ENCODE measurements at places on chromosomes 12 and 14. TPM values are rescaled to one million over a fixed set of nuclear protein-coding genes. Genes with fewer than 3 reads are reported as not detected.

GRCh38 chr12:6285063-6285477 is 25.4 kb upstream of the PLEKHG6 start:
- DNase-seq = no peak
- no peaks in the 10 kb centered on the region for H3K27me3 ChIP-seq
- H3K27ac ChIP-seq = peak overlapping the region; percentile 63
- H3K4me1 ChIP-seq = peaks cover 9% of the 10 kb centered on the region

- no peak overlapping the region for H3K27ac ChIP-seq
- no peak for DNase-seq
Measured at GRCh38 chr12:6158749-6159148, 34.3 kb upstream of the VWF start.

DNA sequence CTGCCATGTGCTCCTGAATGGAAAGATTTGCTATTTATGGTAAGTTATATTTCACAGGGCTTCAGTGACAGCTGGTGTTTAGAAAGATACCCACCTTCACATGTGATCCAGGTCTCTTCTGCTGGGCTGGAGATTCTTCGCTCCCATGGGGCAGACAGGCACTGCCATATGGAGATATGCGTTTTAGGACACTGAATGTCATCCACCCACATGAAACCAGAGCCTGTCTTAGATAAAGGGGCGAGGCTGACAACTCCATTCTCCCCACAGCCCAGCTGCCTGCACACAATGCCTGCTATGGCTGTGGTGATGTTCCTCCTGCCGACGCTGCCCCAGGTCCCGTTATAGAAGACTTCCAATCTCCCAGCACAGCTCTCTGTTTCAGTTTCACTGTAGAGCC is 69.4 kb downstream of the ACSM4 start:
- H3K36me3 ChIP-seq = no peaks in the 10 kb centered on the region
- H3K4me3 ChIP-seq = no peak overlapping the region
- H3K27me3 ChIP-seq = no peaks in the 10 kb centered on the region
- no peak for DNase-seq
- no peaks in the 10 kb centered on the region for H3K4me1 ChIP-seq
- H3K27ac ChIP-seq = no peak overlapping the region

- H3K4me3 ChIP-seq = no peak overlapping the region
- H3K27me3 ChIP-seq = no peaks in the 10 kb centered on the region
- DNase-seq = no peak
- no peaks in the 10 kb centered on the region for H3K4me1 ChIP-seq
Measured at GRCh38 chr14:35991356-35991755, 165.2 kb downstream of the BRMS1L start.

- H3K27ac ChIP-seq = no peak overlapping the region
- H3K36me3 ChIP-seq = no peaks in the 10 kb centered on the region
- H3K4me3 ChIP-seq = no peak overlapping the region
Measured at GRCh38 chr12:131608740-131609690, 101.9 kb upstream of the SFSWAP start.

- no peak overlapping the region for H3K4me3 ChIP-seq
- H3K27ac ChIP-seq = no peak overlapping the region
- no peaks in the 10 kb centered on the region for H3K4me1 ChIP-seq
- DNase-seq = no peak
- peaks cover 10% of the 10 kb centered on the region for H3K27me3 ChIP-seq
Measured at GRCh38 chr12:24573621-24574020, 375.3 kb downstream of the BCAT1 start.

- H3K4me3 ChIP-seq = no peak overlapping the region
- no peaks in the 10 kb centered on the region for H3K27me3 ChIP-seq
- H3K27ac ChIP-seq = no peak overlapping the region
- no peaks in the 10 kb centered on the region for H3K4me1 ChIP-seq
- H3K36me3 ChIP-seq = no peaks in the 10 kb centered on the region
Measured at GRCh38 chr12:100984796-100985195, 190.2 kb downstream of the ANO4 start.

DNA sequence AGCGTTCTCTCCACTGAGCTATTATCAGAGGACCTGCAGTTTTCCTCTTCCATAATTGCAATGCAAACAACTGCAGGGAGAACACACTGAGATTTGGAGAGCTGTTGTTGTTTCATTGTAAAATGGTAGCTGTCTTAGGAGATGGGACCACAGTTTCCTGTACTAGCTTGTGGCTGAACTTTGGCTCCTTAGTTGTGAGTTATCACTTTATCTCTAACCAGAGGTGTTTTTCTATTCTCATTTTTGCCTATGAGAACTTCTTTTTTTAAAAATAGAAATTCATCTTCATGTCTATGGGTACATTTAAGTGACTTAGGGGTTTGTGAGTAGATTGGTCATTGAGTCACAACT is 216.5 kb downstream of the SLC38A4 start:
- peak overlapping the region; percentile 61 for H3K27ac ChIP-seq
- DNase-seq = no peak
- no peaks in the 10 kb centered on the region for H3K36me3 ChIP-seq
- no peaks in the 10 kb centered on the region for H3K4me1 ChIP-seq
- no peaks in the 10 kb centered on the region for H3K27me3 ChIP-seq

DNA sequence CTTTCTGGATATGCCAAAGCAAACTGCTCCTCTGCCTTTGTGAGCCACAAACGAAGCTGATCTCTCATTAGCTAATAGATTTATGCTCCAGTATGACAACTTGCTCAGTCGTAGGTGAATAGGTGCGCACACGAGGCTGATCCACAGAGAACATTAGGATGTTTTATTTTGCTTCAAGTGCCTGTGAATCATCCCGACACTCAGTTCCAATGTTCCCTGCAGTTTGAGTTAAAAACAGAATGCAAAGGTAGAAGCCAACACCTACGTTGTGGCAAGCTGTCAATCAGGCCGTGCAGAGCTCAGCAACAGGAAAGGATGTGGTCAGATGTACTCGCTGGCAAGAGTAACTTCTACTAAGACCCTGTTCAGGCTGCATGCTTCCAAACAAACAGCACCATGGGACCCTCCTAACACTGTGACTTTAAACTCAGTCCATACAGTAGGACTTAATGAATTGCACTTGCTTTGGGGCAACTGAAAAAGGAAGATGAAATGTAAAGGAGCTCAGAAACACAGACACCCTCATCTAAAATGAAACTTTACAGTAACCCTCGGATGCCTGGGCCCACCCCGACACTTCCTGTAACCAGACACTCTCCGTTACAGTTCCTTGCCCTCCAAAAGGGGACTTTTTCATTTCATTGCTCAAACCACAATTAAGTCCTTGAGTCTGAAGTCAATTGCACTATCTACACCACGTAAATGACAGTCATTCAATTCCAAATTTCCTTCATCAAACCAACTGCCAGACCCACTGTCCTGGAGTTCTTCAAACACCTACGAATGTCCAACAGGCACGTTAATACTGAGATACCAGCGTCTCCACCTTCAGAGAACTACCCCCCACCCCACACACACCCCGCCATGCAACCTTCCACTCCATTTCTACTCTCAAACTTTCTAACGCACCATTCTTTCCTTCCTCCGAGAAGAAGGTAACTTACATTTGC is 1.6 kb downstream of the CCDC88C start:
- peak overlapping the region; percentile 91 for H3K27ac ChIP-seq
- peaks cover 7% of the 10 kb centered on the region for H3K36me3 ChIP-seq
- peak; percentile 13 for DNase-seq
- H3K4me1 ChIP-seq = peaks cover 34% of the 10 kb centered on the region
- no peaks in the 10 kb centered on the region for H3K27me3 ChIP-seq

GRCh38 chr12:64600164-64600561 is 10.1 kb upstream of the RASSF3 start:
- H3K27me3 ChIP-seq = no peaks in the 10 kb centered on the region
- no peaks in the 10 kb centered on the region for H3K36me3 ChIP-seq
- DNase-seq = no peak
- no peaks in the 10 kb centered on the region for H3K4me1 ChIP-seq

- no peaks in the 10 kb centered on the region for H3K27me3 ChIP-seq
- no peaks in the 10 kb centered on the region for H3K36me3 ChIP-seq
- peaks cover 38% of the 10 kb centered on the region for H3K4me1 ChIP-seq
- no peak overlapping the region for H3K4me3 ChIP-seq
Measured at GRCh38 chr12:124537525-124538193, 29.8 kb downstream of the NCOR2 start.

DNA sequence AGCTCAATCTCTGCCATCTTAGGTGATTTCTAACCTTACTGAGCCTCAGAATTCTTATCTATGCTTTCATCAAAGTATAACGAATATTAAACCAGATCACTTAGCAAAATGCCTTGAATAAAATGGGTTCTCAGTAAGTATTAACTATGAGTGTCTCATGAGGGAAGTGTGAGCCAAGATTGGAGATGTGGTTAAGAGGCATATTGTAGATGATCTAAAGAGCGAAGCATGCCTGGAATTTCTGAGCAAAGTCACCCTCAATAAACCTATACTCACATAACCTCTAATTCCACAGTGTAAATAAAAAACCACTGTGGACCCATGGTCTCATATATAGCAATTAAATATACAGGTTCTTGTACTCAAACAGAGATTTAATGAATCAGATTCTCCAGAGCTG is 193.1 kb upstream of the FSCB start:
- no peaks in the 10 kb centered on the region for H3K36me3 ChIP-seq
- H3K4me1 ChIP-seq = no peaks in the 10 kb centered on the region
- no peak for DNase-seq
- no peak overlapping the region for H3K4me3 ChIP-seq

DNA sequence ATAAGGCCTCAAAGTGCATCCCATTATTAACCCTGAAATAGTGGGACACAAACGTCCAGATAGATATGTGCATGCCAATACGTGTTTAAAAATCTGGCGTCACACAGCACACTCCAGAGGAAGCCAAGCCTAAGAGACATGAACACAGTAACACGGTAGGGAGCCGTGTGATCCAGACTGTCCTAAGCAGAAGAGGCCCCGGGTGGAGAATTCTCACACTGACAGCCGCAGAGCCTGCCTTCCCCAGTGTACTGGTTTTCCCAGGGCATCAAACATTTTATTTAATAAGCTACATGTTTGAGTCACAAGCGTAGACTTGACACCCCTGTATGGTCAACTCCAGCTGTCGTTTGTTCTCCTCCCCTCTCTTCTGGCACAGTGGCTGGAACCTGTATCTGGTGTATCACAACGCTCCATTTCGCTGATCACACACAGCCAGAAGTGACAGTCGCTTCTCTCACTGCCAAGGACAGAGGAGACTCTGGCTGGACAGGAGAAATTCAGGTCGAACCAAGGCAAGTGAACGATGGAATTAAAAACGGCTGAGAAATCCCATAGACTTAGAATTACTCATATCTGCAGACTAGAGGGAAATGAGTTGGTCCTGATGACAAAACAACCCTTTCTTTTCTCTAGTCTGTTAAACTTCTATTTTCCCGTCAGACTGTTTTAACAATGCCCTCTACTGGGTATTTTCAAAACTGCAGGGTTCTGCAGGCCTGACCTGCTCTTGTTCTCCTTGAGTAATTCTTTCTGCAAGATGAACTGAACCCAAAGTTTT is 359.9 kb downstream of the RGS6 start:
- no peak for DNase-seq
- H3K4me3 ChIP-seq = no peak overlapping the region
- no peaks in the 10 kb centered on the region for H3K27me3 ChIP-seq
- no peaks in the 10 kb centered on the region for H3K4me1 ChIP-seq
- H3K36me3 ChIP-seq = no peaks in the 10 kb centered on the region

GRCh38 chr14:76810953-76811400 is 1.7 kb downstream of the ANGEL1 start:
- peaks cover 34% of the 10 kb centered on the region for H3K36me3 ChIP-seq
- no peak for DNase-seq
- H3K4me3 ChIP-seq = peak overlapping the region; percentile 81
- peak overlapping the region; percentile 91 for H3K27ac ChIP-seq

DNA sequence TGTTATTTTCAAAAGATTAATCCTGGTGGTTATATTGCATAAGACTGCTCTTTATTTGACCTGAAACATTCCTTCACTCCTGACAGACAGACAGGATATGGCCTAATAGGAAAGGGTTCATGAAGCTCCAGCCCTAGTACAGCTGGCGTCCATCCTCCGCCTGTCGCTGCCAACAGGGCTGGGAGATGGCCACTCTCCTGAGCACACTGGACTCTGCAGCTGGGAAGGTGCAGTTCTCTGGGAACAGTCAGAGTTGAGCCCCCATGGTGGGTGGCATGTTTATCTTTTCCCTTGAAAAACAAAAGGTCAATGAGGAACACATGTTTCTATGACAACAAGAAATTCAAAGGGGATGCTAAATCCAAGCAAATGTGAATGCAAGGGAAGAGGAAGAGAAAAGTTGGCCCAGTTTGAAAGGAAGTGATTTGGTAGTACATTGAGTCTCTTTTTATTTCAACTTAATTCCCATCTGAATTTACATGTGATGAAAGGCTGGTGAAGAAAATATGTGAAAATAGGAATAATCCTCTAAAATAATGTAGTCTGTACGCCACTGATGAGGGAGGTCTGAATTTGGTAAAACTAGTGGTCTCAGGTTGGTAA is 89.9 kb upstream of the DCN start:
- no peak for DNase-seq
- peaks cover 63% of the 10 kb centered on the region for H3K4me1 ChIP-seq
- H3K27ac ChIP-seq = peak overlapping the region; percentile 61
- H3K27me3 ChIP-seq = no peaks in the 10 kb centered on the region
- no peaks in the 10 kb centered on the region for H3K36me3 ChIP-seq

DNA sequence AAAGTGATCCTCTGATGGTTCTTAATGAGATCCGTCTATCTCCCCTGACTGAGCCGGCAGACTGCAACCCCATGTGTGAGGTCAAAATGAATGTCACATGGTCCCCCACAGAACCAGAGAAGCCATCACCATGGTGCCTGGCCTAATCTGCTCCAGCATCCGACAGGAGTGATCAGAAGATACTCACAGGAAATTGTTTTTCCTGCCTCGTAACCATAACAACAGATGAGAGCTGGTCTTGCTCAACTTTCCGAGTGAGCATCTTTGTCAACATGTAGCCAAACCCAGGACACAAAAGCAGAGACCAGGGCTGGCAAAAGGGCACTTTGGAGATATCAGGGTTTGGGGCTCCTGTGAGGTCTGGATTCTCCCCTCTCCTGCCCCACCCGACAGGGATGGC is 72.1 kb upstream of the C14orf180 start:
- no peak overlapping the region for H3K27ac ChIP-seq
- H3K4me3 ChIP-seq = no peak overlapping the region
- no peaks in the 10 kb centered on the region for H3K4me1 ChIP-seq
- no peaks in the 10 kb centered on the region for H3K36me3 ChIP-seq
- no peak for DNase-seq

GRCh38 chr14:90060312-90060964 is 1.4 kb upstream of the KCNK13 start:
- H3K4me1 ChIP-seq = peaks cover 32% of the 10 kb centered on the region
- no peaks in the 10 kb centered on the region for H3K36me3 ChIP-seq
- no peak overlapping the region for H3K27ac ChIP-seq
- no peak for DNase-seq
- H3K4me3 ChIP-seq = peak overlapping the region; percentile 35

DNA sequence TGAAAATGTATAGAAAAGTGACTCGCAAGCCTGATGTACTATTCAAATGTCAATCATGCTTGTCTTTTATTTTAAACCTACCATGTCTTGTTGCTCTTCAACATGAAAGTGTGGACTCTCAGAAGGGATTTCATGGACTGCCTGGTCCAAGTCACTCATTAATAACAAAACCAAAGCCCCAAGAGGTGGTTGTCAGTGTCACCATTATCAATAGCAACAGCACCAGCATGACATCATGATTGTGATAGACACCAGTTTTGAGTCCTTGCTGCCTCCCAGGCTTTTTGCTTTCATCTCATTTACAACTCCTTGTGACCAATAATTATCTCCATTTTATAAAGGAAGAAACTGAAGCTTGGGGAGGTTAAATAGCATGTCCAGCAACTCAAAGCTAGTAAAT is 112.0 kb upstream of the TMPO start:
- H3K4me1 ChIP-seq = no peaks in the 10 kb centered on the region
- H3K36me3 ChIP-seq = no peaks in the 10 kb centered on the region

The FGFR1OP2 gene
- 44.5 TPM for total RNA-seq

The SLC38A4 gene
- 2.3 TPM for total RNA-seq

The LMNTD1 gene
- total RNA-seq = not detected

The PRH2 gene
- total RNA-seq = not detected

The ASIC1 gene
- total RNA-seq = 3.4 TPM

The ALX1 gene
- total RNA-seq = not detected

The TMEM179 gene
- total RNA-seq = not detected

The SMCO2 gene
- total RNA-seq = 1.4 TPM

The MEG3 gene
- total RNA-seq = 4.0 TPM

The LHX5 gene
- not detected for total RNA-seq
